Heart right ventricle (tissue), 16 donors: ENCODE measurements at places on chromosomes 1 and 21. TPM values are rescaled to one million over a fixed set of nuclear protein-coding genes. Genes with fewer than 3 reads are reported as not detected.

The SPRR3 gene
- total RNA-seq = not detected

- no peaks in the 10 kb centered on the region for H3K27me3 ChIP-seq
- H3K36me3 ChIP-seq = no peaks in the 10 kb centered on the region
- no peak overlapping the region for H3K4me3 ChIP-seq
These were observed 96.5 kb downstream of the DTL start for GRCh38 chr1:212132025-212132424.

GRCh38 chr1:238108417-238108816 is 217.7 kb upstream of the ZP4 start:
- no peaks in the 10 kb centered on the region for H3K36me3 ChIP-seq
- H3K4me3 ChIP-seq = no peak overlapping the region
- H3K4me1 ChIP-seq = no peaks in the 10 kb centered on the region
- no peak for DNase-seq
- no peaks in the 10 kb centered on the region for H3K27me3 ChIP-seq
- H3K27ac ChIP-seq = no peak overlapping the region

The OR2AK2 gene
- not detected for total RNA-seq

- H3K36me3 ChIP-seq = no peaks in the 10 kb centered on the region
- no peaks in the 10 kb centered on the region for H3K4me1 ChIP-seq
- no peak overlapping the region for H3K4me3 ChIP-seq
- peaks cover 17% of the 10 kb centered on the region for H3K27me3 ChIP-seq
- DNase-seq = no peak
- H3K27ac ChIP-seq = no peak overlapping the region
These were observed 50.0 kb upstream of the DMRTB1 start for GRCh38 chr1:53409233-53409632.

DNA sequence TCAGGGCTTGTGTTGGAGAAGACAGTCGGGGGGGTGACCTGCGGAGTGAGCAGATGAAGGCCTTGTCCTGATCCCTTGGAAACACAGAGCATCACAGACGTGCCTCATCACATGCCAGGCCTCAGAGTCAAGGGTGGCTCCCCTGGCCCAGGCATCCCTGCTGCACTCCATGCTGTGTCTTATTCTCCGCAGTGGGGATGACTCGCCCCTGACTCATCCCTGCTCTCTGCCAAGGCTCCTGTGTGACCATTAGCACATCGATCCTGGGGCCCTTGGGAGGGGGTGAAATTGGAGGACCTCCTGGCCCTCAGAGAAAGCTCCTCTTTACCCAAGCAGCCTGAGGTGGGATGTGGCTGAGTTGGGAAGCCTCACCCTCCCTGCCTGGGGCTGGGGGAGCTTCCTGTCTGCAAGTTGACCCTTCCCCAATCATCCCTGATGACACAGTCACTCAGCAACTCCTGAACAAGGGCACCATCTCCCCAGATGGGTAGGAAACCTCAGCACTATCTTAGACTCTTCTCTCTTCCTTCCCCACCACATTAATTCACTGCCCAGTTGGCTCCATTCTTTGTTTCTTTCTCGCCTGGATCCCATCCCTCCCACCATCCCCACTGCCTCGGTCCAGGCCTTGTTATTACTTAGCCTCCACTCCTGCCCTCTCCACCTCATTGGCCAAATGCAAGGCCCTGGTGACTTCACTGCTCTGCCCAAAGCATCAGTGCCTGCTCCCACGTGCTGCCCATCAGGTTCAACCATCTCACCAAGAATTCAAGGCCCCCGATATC is 74.6 kb downstream of the CAMK2N1 start:
- no peak overlapping the region for H3K4me3 ChIP-seq
- H3K4me1 ChIP-seq = peaks cover 3% of the 10 kb centered on the region
- no peak overlapping the region for H3K27ac ChIP-seq
- DNase-seq = no peak
- H3K36me3 ChIP-seq = no peaks in the 10 kb centered on the region

GRCh38 chr1:196094821-196095220 is 513.4 kb downstream of the KCNT2 start:
- no peaks in the 10 kb centered on the region for H3K36me3 ChIP-seq
- no peak overlapping the region for H3K4me3 ChIP-seq
- no peak for DNase-seq

GRCh38 chr1:202163281-202164270 is 3.2 kb upstream of the PTPN7 start:
- H3K27me3 ChIP-seq = no peaks in the 10 kb centered on the region
- H3K36me3 ChIP-seq = no peaks in the 10 kb centered on the region
- no peak overlapping the region for H3K4me3 ChIP-seq

GRCh38 chr1:84693785-84694184 is 3.5 kb upstream of the SSX2IP start:
- no peak overlapping the region for H3K27ac ChIP-seq
- H3K4me3 ChIP-seq = no peak overlapping the region
- no peaks in the 10 kb centered on the region for H3K36me3 ChIP-seq
- DNase-seq = no peak
- peaks cover 3% of the 10 kb centered on the region for H3K4me1 ChIP-seq

The FAAH gene
- 1.9 TPM for total RNA-seq

DNA sequence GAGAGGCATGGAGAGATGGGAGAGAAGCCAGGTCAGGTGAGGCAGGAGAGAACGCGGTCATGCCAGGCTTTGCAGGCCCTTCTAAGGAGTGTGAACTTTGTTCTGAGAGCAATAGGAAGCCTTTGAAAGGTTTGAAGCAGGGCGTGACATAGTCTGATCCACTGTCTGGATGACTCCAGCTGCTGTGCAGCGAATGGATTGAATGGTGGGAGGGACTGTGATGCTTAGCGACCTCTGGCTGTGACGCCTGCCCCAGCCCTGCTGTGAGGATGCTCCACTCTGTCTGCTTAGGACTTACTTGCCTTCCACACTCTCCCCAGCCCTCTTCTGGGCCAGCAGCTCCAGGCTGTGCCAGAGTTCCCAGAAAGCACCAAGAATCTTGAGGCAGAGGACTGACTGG is 41.8 kb upstream of the POU3F1 start:
- H3K4me1 ChIP-seq = peaks cover 13% of the 10 kb centered on the region
- no peak overlapping the region for H3K27ac ChIP-seq
- H3K27me3 ChIP-seq = peaks cover 15% of the 10 kb centered on the region
- H3K4me3 ChIP-seq = no peak overlapping the region
